ENCODE measurements at places on chromosomes 5 and 9. TPM values are rescaled to one million over a fixed set of nuclear protein-coding genes. Genes with fewer than 3 reads are reported as not detected.

The SCAI gene
- 13.7 TPM for total RNA-seq

- no peak for DNase-seq
- H3K4me1 ChIP-seq = peaks cover 1% of the 10 kb centered on the region
- no peak overlapping the region for H3K27ac ChIP-seq
- H3K27me3 ChIP-seq = no peaks in the 10 kb centered on the region
- H3K4me3 ChIP-seq = no peak overlapping the region
These were observed 10.0 kb downstream of the TMEM174 start for GRCh38 chr5:73183000-73183399.

GRCh38 chr5:60084226-60084625 is 190.7 kb upstream of the PDE4D start:
- no peak overlapping the region for H3K4me3 ChIP-seq
- H3K27me3 ChIP-seq = no peaks in the 10 kb centered on the region
- no peak for DNase-seq

GRCh38 chr5:37619353-37619752 is 220.5 kb downstream of the GDNF start:
- peaks cover 2% of the 10 kb centered on the region for H3K27me3 ChIP-seq
- no peaks in the 10 kb centered on the region for H3K36me3 ChIP-seq
- H3K4me1 ChIP-seq = no peaks in the 10 kb centered on the region

DNA sequence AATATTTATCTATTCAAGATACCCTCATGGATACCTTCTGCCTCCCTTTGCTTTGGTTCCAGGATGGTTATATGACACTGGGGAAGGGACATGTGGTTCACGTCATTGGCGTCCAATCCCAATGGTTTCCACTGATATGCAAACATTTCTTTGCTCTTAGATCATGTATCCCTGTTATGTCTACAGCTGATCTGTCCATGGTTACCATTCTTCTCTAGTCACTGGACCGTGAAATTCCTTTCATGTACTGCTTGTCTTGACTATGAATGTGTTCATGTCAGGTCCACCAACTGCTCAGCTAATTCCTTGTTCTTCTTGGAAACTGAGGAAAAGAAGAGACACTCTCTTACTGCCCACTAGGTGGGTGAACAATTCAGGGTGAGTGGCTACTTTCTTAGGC is 391.1 kb upstream of the ZNF608 start:
- no peak overlapping the region for H3K27ac ChIP-seq
- H3K36me3 ChIP-seq = no peaks in the 10 kb centered on the region
- no peaks in the 10 kb centered on the region for H3K27me3 ChIP-seq

DNA sequence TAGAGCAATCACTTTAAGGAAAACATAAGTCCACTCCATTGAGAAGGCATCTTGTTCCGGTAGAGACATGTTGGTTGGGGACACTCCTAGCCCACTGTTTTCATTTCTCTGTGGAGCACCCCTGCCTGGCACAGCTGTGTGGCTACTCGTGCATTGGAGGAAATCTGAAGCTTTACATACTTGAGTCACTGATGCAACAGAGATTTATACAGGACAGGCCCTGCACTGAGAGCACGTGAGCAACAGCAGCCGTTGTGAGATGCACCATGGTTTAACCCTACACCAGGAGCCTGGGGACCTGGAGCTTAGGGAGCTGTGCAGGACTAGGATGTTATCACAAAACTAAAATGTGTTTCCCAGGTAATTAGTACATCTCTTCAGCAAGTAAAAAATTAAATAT is 230.7 kb upstream of the IRX1 start:
- H3K27me3 ChIP-seq = peaks cover 5% of the 10 kb centered on the region
- H3K27ac ChIP-seq = no peak overlapping the region
- H3K36me3 ChIP-seq = peaks cover 5% of the 10 kb centered on the region
- DNase-seq = no peak
- H3K4me1 ChIP-seq = no peaks in the 10 kb centered on the region
- H3K4me3 ChIP-seq = no peak overlapping the region

The ZFP37 gene
- 7.9 TPM for total RNA-seq

GRCh38 chr9:93288891-93289883 is 105.2 kb downstream of the WNK2 start:
- H3K27ac ChIP-seq = no peak overlapping the region
- no peak overlapping the region for H3K4me3 ChIP-seq
- DNase-seq = no peak
- H3K36me3 ChIP-seq = peaks cover 4% of the 10 kb centered on the region

The CFAP90 gene
- not detected for total RNA-seq

- DNase-seq = no peak
- H3K36me3 ChIP-seq = no peaks in the 10 kb centered on the region
- peaks cover 4% of the 10 kb centered on the region for H3K27me3 ChIP-seq
- no peaks in the 10 kb centered on the region for H3K4me1 ChIP-seq
- no peak overlapping the region for H3K27ac ChIP-seq
These were observed 39.9 kb upstream of the EPB41L4B start for GRCh38 chr9:109360771-109361170.

DNA sequence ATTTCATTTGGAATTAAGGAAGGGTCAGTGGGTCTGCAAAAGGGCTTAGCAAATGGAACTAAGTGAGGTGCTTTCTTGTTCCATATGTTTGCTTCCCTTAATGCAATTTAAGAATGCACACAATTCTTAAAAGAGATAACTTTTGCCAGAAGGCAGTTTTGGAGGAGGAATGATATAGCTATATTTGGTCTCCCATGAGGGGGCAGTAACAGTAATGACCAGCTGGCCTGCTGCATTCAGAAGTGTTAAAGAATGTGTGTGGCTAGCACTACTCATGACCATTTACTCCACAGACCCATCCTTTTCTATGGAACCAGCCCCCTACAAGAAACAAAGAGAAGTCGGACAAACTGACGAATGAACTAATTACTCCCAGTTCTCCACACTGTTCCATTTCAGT is 638.9 kb downstream of the RAB3C start:
- no peak overlapping the region for H3K4me3 ChIP-seq
- no peak for DNase-seq
- H3K27ac ChIP-seq = no peak overlapping the region
- no peaks in the 10 kb centered on the region for H3K36me3 ChIP-seq

Measured in glutamatergic neuron (in vitro differentiated cells).